ENCODE measurements at places on chromosomes 5 and 9. TPM values are rescaled to one million over a fixed set of nuclear protein-coding genes. Genes with fewer than 3 reads are reported as not detected.

GRCh38 chr5:157917899-157918809 lies 59.2 kb upstream of the CLINT1 start:
- H3K36me3 ChIP-seq, result no peaks in the 10 kb centered on the region
- H3K27me3 ChIP-seq, result no peaks in the 10 kb centered on the region
- peak overlapping the region; percentile 92 for H3K27ac ChIP-seq
- H3K4me1 ChIP-seq, result peaks cover 29% of the 10 kb centered on the region

Gene PLK2
- total RNA-seq, result 1.7 TPM

- no peaks in the 10 kb centered on the region for H3K27me3 ChIP-seq
- H3K36me3 ChIP-seq, result no peaks in the 10 kb centered on the region
- H3K27ac ChIP-seq, result no peak overlapping the region
- no peak overlapping the region for H3K4me3 ChIP-seq
- no peaks in the 10 kb centered on the region for H3K4me1 ChIP-seq
Observed at GRCh38 chr5:145471831-145472612, 363.1 kb downstream of the PRELID2 start.

GRCh38 chr5:140166911-140167310 lies 8.1 kb upstream of the CYSTM1 start:
- H3K27me3 ChIP-seq, result peaks cover 6% of the 10 kb centered on the region
- DNase-seq, result no peak
- no peak overlapping the region for H3K4me3 ChIP-seq
- H3K36me3 ChIP-seq, result no peaks in the 10 kb centered on the region
- peaks cover 5% of the 10 kb centered on the region for H3K4me1 ChIP-seq

GRCh38 chr5:116576053-116576713 lies 1.6 kb upstream of the SEMA6A start:
- peaks cover 3% of the 10 kb centered on the region for H3K36me3 ChIP-seq
- peaks cover 80% of the 10 kb centered on the region for H3K27me3 ChIP-seq
- peaks cover 30% of the 10 kb centered on the region for H3K4me1 ChIP-seq
- DNase-seq, result peak; percentile 30
- no peak overlapping the region for H3K27ac ChIP-seq

GRCh38 chr5:10712574-10713366 lies 48.3 kb downstream of the DAP start:
- peaks cover 11% of the 10 kb centered on the region for H3K36me3 ChIP-seq
- H3K4me1 ChIP-seq, result peaks cover 4% of the 10 kb centered on the region
- no peaks in the 10 kb centered on the region for H3K27me3 ChIP-seq
- H3K27ac ChIP-seq, result no peak overlapping the region
- no peak for DNase-seq
- no peak overlapping the region for H3K4me3 ChIP-seq

Gene CCL21
- not detected for total RNA-seq

DNA sequence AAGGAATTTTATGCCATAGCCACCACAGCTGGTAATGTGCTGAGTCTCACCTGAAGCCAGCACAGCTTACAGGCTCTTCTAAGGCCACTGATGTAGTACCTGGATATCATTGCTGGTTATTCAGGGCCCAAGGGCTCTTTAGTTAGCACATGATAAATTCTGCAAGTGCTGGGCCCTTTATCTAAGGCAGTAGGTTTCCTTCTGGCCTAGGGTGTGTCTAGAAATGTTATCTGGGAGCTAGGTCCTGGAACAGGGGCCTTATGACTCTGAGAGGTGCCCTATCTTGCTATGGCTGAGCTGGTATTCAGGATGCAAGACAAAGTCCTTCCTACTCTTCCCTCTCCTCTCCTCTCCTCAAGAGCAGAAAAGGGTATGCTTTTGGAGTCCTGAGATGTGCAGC lies 1424.5 kb upstream of the NUDT12 start:
- DNase-seq, result no peak
- H3K4me3 ChIP-seq, result no peak overlapping the region
- no peaks in the 10 kb centered on the region for H3K36me3 ChIP-seq
- no peaks in the 10 kb centered on the region for H3K27me3 ChIP-seq
- H3K4me1 ChIP-seq, result no peaks in the 10 kb centered on the region
- H3K27ac ChIP-seq, result no peak overlapping the region

DNA sequence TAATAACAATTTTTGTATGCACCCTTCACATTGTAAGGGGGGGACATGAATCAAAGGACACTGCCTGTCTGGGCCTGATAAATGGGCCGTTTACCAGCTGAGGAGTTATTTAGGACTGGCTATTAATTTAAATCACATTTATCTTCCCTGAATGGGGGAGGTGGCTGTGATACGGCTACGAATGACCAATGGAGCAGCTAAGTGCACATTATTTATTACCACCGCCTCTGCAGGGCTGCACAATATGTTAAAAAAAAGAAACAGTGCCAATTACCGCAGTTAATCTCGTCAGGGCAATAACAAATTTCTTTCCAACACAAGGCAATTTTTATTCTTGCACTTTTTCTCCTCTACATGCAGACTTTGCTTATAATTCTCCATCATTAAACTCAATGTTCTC lies 318.4 kb downstream of the IRX2 start:
- no peaks in the 10 kb centered on the region for H3K4me1 ChIP-seq
- no peak overlapping the region for H3K27ac ChIP-seq
- no peak overlapping the region for H3K4me3 ChIP-seq
- DNase-seq, result no peak
- no peaks in the 10 kb centered on the region for H3K27me3 ChIP-seq

GRCh38 chr5:43191740-43192557 lies at the start of gene NIM1K:
Gene NIM1K, plus strand, starts transcription at chr5:43192225. Its CDS starts 53,551 bp downstream, at chr5:43245776.
- peaks cover 7% of the 10 kb centered on the region for H3K36me3 ChIP-seq
- peak within 1 kb of the TSS; percentile 73 for H3K27ac ChIP-seq
- peaks cover 44% of the 10 kb centered on the region for H3K4me1 ChIP-seq
- peak within 1 kb of the TSS; percentile 77 for H3K4me3 ChIP-seq
- H3K27me3 ChIP-seq, result peaks cover 18% of the 10 kb centered on the region

DNA sequence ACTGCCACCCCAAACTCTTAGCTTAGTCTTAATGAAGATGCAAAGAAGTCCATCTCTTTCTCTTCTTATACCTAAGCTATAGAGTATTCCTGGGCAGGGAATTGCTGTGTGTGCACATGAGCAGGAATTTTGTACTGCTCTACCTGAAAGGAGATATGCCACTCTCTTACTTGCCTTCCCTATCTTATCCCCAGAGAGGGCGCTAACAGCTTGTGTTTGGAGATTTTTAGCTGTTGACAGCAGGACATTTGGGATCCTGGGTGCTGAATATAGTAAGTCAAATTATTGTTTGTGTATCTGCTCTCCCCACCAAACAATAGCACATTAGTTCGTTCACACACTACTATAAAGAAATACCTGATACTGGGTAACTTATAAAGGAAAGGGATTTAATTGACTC lies 159.5 kb downstream of the GABRG2 start:
- no peak overlapping the region for H3K27ac ChIP-seq
- H3K36me3 ChIP-seq, result no peaks in the 10 kb centered on the region
- no peaks in the 10 kb centered on the region for H3K4me1 ChIP-seq
- no peak overlapping the region for H3K4me3 ChIP-seq
- DNase-seq, result no peak

DNA sequence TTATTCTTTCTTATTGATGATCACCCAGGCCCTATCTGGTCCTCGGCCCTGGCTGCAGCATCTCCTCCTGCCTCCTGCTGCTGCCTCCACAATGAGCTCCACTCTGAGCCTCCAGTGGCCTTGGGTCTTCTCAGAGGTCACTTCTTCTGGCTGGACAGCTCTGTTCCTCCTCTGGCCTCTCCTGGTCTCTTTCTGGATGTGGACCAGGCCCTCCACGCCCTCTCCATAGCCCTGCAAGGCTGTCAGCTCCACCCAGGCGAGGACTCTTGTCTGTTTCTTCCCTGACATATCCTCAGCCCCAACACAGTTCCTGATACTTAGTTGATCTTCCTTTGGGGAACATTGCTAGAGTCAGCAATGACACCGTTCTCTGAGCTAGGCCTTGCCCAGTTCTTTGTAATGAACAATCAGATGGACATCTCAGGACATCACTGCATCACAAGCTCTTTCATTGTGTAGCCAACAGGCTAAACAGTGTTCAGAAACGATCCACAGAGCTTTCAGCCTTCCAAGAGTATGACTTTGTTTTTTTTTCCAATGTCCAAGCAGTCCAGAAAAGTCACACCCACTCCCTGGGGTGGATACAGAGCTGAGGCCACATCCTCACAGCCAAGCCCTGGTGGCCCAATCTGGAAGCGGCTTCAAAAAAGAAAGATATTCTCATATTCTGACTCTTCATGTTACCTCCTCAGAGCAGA lies 62.5 kb upstream of the DNAH5 start:
- H3K4me1 ChIP-seq, result peaks cover 7% of the 10 kb centered on the region
- H3K36me3 ChIP-seq, result no peaks in the 10 kb centered on the region
- no peak overlapping the region for H3K4me3 ChIP-seq

DNA sequence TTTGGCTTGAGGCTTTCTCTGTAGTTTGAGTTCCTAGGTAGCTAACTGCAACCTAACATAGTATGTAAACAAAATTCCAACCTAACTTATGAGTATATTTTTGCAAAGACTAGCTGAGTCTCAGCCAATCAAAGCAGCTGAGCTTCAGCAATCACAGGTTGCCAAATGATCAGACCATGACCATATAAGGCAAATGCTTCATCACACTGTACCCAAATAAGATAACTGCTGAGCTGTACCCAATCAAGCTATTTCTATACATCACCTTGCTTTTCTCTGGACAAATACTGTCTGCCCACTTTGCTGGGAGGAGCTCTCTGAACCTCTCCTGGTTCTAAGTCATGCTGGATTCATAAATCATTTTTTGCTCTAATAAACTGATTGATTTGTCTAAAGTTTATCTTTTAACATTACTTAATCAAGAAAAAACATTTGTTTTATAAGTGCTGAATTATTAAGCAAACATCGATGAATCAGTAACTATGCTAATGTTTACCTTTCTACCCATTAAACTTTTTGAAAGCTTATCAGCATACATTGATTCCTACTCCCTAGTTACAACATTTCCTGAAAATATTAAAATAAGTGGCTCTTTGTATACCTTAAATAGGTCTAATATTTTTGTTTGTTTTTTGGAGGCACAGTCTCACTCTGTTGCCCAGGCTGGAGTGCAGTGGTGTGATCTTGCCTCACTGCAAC lies 129.7 kb upstream of the PCA3 start:
- peaks cover 18% of the 10 kb centered on the region for H3K4me1 ChIP-seq
- H3K36me3 ChIP-seq, result no peaks in the 10 kb centered on the region
- no peaks in the 10 kb centered on the region for H3K27me3 ChIP-seq
- no peak for DNase-seq
- H3K27ac ChIP-seq, result no peak overlapping the region

DNA sequence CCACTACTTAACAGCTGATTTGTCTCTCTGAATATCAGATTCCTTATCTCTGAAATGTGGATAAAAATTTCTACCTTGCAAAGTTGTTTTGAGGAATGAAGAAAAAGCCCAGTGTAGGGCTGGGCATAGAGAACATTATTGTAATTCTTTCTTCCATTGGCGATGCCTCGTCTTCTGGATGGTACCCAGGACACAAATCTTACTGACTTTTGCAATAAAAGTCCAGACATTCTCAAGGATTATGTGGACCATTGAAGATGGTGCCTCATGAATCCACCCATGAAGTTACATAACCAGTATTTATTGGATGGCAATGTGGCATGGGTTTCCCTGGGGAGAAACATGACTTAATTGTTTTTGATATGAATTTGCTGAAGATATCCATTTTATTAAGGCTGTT lies 33.1 kb downstream of the NNT start:
- no peak overlapping the region for H3K4me3 ChIP-seq
- peaks cover 4% of the 10 kb centered on the region for H3K4me1 ChIP-seq
- H3K36me3 ChIP-seq, result peaks cover 55% of the 10 kb centered on the region
- no peaks in the 10 kb centered on the region for H3K27me3 ChIP-seq

Gene PCDHA9
- not detected for total RNA-seq

DNA sequence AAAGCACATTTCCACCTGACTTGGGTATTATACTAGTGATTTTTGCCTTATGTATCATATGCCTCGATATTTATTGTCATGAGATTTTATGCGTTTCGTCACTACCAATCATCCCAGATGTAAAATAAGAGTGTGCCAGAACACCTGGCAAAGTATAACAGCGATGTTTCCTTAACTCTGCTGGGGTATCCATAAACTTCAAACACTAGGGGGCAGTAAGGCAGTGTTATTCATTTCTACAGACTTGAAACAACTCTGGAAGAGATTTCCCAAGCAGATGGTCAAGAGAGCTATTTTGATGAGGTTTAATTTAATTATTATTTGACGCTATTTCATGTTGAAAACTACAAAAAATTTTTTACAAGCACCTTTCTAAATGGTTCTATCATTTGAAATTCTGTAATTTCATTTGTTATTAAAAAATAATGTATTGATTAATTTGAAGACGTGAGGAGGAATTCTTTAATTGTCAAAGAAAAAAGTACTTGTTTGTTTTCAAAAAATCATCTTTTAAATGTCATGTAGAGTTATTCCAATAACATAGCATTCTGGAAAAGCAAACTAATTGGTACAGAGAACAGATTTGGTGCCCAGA lies 388.5 kb upstream of the CTNND2 start:
- DNase-seq, result no peak
- H3K36me3 ChIP-seq, result no peaks in the 10 kb centered on the region
- no peaks in the 10 kb centered on the region for H3K27me3 ChIP-seq
- H3K27ac ChIP-seq, result no peak overlapping the region

DNA sequence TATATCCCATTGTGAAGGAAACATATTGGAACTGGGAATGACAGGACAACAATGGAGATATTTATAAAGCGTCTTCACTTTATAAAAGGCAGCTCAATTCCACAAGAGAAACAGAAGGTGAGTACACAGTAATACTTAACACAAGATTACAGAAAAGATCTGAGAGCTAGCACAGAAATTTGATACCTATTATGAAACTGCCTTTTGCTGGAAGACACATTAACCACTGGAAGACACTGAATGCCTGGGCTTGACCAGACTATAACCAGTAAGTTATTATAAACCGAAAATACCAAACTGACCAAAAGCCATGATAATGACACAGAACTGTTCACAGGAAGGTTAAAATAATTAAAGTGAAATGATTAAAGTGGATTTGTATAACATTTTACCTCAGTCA lies 195.4 kb downstream of the NR2F1-AS1 start:
- H3K4me3 ChIP-seq, result no peak overlapping the region
- H3K4me1 ChIP-seq, result no peaks in the 10 kb centered on the region
- no peak for DNase-seq
- H3K27ac ChIP-seq, result no peak overlapping the region

DNA sequence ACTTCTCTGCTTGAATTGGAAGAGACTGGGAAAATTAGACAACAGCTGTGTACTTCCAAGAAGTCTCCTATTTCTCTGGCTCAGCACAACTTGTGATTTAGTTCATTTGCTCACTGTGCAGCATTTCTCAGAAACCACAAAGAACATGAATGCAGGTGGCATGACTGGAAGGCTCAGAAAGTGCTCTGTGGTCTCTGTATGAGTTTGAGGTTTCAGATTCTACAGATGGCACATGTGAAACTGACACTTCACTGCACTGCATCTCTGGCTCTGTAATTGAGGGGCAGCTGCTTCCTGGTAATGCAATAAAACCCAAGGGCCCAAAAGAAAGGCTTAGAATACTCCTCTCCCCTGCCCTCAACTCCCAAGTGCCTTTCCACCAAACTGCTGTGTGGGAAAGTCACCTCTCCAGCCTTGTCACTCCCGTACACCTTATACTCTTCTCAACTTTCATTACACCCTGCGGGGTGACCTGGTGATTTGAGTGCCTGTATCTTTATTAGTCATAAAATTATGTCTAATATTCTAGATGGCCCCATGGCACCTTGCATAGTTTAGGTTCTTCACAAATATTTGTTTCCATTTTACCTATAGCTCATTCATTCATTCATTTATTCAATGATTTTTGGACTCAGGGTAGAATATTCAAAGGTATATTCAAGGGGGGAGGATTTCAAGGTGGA lies 82.5 kb downstream of the ESM1 start:
- peaks cover 39% of the 10 kb centered on the region for H3K27me3 ChIP-seq
- peak; percentile 82 for DNase-seq
- peaks cover 52% of the 10 kb centered on the region for H3K4me1 ChIP-seq
- no peaks in the 10 kb centered on the region for H3K36me3 ChIP-seq
- H3K27ac ChIP-seq, result peak overlapping the region; percentile 80
